LoVo (cell line): ENCODE measurements at places on chromosomes 5 and 9.

DNA sequence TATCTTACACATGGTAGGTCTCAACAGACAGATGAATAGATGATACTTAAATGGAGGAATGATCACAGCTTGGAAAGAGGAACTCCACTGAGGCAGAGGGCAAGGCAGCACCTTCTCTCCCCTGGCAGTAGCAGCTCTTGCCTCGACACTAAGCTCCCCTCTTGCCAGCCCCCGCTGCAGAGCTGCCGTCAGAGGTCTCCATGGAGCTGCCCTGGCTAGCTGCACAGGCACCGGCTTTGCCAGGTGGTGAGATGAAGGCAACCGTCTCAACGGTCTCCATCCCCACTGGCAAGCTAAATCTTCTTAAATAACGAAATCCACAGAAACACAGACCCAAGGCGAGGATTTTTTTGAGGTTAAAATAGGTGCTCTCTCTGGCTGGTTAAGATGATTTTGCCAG lies 81.2 kb downstream of the CRB2 start:
- DNase-seq: no peak

DNA sequence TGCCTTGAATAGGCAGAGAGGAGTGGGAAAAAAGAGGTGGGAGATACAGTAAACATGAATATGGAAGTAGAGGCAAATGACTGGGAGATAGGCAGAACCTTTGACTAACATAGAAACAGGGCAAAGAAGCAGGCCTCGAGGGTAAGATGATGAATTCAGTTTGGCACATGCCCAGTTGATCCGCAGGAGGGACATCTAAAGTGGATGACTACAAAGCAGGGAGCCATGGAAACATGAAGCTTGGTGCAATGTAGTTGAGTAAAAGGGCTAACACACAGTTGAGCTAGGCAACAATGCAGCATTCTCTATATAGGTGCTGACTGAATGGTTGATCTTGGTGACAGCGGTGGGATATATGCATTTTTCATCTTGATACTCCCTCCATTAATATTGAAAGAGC lies 253.8 kb downstream of the DMRT2 start:
- DNase-seq: no peak

- no peak for DNase-seq
These were observed 479.4 kb downstream of the DMAC1 start for GRCh38 chr9:7320139-7320538.

DNA sequence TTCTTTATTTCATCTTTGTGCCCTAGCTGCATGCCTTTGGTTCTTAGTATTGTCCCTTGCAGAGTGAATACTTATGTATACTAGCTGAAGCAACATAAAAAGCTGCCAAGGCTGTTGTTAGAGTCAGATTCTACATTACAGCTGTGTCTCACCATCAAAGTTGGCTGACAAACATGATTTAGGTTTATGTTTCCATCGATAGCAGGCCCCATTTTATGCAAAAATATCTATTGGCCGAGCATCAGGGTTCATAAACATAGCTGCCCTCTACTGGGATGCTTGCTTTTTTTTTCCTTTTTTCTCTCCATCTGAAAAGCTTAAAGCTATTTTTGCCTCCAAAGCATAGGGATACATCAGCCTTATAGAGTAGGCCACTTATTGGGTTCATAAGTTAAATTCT lies 68.0 kb downstream of the FAM174A start:
- DNase-seq: no peak

- no peak for DNase-seq
These were observed 27.7 kb upstream of the C6 start for GRCh38 chr5:41240985-41241384.
